ENCODE measurements at places on chromosomes 5 and 9.

GRCh38 chr5:159825551-159826051 lies 90.7 kb upstream of the ADRA1B start:
- DNase-seq, result no peak

- DNase-seq, result no peak
These were observed 1066.3 kb upstream of the NUDT12 start for GRCh38 chr5:104628911-104629310.

- DNase-seq, result no peak
These were observed 30.6 kb upstream of the ASS1 start for GRCh38 chr9:130414081-130414731.

DNA sequence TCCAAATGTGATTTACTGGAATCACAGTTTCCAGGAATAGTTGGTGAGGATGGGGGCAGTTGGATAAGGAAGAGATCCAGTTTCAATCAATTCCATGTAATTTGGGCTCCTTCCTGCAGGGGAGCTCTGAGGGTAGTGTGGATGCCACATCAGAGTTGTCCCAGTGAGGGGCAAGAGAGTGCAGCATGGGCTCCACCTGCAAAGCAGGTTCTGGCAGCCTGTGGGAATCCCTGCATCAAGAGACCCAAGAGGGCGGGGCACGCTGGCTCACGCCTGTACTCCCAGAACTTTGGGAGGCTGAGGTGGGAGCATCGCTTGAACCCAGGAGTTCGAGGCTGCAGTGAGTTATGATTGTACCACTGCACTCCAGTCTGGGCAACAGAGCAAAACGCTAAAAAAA lies 188.5 kb downstream of the CACNA1B start:
- no peak for DNase-seq
